ENCODE measurements at places on chromosomes 16 and 17.

GRCh38 chr16:21235199-21235585 is 1.7 kb downstream of the ANKS4B start:
- DNase-seq, result no peak

DNA sequence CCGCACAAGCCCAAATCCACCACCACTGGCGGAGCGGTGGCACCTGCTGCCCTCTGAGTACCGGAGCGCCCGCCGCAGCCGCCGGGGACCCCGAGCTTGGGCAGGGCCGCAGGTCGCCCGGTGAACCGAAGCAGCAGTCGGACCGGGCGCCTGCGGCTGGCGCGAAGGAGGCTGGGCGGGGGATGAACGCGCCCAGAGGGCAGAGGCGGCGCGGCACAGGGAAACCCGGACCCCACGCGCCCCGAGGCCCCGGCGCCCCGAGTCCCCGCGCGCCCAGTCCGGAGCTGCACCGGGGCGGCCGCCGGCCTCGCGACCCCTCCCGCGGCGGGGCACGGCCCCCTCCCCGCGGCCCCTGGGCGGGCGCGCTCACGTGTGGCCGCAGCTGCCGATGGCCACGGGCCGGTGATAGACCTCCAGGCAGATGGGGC is 393 bp downstream of the RNF166 start:
- no peak for DNase-seq

DNA sequence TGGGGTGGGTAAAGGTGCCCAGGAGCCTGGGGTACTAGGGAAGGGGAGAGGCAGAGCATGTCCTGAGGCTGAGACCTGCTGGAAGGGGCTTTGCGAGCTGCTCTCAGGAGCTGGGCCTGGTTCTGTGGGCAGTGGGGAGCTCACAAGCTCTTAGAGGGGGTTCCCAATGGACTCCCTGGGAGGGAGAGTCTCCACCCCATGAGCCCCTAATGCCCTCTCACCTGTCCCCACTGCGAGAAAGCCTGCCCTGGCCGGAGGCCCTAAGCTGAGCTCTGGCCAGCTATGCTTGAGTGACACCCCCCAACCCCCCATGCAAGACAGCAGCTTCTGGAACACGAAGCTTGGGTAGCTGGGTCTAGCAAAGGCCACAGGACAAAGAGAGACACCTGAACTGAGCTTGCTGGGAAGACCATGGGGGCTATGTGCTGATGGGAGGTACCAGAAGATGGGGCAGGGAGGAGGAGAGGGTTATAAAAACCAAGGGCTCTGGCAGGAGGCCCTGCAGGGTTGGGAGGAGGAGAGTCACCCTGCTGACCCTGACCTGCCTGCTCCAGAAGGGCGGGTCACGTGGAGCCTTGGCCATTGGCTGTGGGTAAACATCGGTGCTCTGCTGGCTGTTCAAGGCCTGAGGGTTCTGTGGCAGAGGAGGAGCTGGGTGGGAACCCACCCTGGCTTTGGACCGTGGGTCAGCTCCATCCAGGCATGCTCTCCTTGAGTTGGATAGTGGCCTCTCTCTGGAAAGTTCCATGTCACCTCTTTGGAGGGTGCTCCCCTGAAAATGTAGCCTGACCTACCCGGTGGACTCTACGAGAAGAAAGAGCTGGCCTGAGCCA is 106.7 kb downstream of the RAB11FIP4 start:
- no peak for DNase-seq

DNA sequence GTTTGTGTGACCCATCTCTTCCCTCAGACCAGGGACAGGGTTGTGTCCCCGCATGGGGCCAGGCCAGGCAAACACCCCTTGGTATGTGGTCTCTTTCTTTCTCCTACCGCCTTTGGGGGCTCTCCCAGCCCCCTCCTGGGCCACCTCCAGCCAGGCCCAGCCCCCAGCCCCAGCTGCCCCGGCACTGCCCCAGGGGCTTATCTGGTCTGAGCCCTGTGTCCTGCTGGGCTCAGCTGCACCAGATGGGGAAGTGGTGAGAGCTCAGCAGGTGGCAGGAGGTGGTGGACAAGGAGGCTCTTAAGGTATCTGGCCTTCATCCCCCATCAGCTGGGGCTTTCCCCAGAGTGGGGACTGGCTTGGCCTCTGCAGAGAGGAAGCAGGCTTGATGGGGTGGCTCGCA is 8.7 kb downstream of the ADAM11 start:
- DNase-seq, result no peak

GRCh38 chr17:20053361-20053964 is 44.3 kb downstream of the SPECC1 start:
- DNase-seq, result no peak

GRCh38 chr16:68756239-68756915 is 19.3 kb downstream of the CDH1 start:
- DNase-seq, result peak; percentile 80

All from stimulated activated CD4-positive, alpha-beta T cell treated with anti-CD3 and anti-CD28 coated beads, TNF-alpha, amount 100 ng/mL, for 24 hours (primary cell).